ENCODE measurements at places on chromosomes 12 and 14.

DNA sequence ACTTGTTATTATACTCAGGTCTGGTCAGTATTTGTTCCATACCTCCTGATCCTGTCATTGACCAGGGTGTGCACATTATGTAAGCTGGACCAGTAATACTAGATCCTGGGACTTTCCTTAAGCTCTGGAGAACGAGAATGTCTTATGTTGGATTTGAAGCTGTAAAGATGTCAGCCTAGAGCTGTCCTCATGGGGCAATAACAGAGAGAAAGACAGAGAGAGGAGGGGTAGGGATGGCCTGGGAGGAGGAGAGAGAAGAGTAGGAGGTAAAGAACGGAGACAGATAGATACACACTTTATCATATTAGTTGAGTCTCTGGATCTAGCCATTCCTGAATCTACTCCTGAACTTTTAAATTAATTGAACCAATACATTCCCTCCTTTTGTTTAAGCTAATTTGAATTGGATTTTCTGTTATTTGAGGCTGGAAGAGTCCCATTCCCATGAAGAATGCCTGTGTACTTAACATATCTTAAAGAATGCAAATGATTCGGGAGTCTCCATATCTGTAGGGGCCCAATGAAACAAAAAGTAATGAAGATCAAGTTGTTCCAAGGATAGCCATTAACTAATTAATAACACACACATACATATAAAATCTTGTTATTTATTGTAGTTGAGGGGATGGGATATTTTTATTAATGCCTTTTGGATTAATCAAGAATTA, 55.9 kb downstream of the PLEKHA5 start:
- DNase-seq: no peak

DNA sequence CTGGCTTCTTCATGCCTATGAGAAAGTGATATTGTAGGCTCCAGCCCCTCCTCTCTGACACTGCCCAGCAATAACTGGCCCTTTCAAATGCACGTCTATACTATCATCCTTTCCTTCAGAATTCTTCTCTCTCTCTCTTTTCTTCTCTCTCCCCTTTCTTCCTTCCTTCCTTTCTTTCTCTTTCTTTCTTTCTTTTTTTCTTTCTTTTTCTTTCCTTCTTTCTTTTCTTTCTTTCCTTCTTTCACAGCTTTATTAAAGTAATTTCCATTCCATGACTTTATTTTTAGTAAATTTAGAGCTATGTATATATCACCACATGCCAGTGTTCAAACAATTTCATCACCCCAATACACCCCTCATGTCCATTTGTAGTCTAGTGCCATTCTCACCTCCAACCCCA, 302.1 kb downstream of the RPAP3 start:
- DNase-seq: no peak

- DNase-seq: no peak
These were observed 8.1 kb downstream of the STAC3 start for GRCh38 chr12:57242691-57243454.

DNA sequence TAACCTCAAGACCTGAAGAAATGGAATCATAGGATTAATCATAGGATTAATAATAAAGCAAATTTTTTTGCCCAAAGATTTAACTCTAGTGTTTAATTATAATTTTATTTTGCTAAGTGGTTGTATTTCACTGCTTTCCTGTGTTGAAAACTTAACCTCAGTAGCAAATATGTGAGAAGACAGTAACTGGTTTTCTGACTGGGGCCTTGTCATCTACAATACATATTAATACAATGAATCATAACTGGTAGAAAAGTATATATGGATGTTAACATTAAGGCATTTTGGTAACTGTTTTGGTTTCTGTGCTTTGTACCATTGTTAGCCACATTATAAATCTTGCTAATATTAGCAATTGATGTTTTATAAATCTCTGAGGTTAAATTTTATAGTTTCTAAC, 92.2 kb downstream of the ACSS3 start:
- DNase-seq: no peak

DNA sequence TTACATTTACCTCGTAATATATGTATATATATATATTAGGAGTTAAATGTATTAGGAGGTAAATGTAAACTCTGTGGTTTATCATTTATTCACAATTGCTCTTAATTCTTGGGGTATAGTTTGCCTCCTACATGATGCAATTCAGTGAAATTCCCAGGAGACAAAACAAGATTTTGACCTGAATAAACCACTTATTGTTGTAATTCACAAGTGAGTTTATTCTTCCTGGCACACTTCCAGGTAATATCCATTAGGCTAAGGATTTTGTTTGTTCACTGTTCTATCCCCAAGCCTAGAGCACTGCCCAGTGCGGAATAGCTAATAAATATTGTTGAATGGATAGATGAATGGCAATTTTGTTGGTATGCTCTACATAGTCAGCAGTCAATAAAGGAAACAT, 3.0 kb downstream of the SMIM10L1 start:
- no peak for DNase-seq

DNA sequence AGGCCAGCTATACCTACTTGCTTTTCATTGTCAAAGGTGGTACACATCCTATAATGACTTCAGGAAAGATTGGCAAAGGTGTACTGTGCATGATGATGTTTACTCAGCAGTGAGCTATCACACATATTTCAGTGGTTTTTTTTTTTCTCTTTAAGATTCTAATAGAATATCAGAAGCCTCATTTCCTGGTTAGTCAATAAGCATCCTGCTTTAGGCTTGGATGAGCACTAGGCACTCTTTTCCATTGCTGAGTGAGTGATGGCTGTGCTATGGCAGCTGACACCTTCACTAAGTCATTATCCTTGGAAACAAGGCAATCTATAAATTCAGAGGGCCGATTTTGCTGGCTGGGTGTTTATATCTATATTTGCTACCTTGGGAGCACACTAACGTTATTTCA, 161.1 kb upstream of the RASSF8 start:
- no peak for DNase-seq

GRCh38 chr14:105307052-105307727, 6.4 kb upstream of the BRF1 start:
- no peak for DNase-seq

GRCh38 chr14:97369901-97370300, 572.7 kb downstream of the VRK1 start:
- DNase-seq: no peak

- DNase-seq: no peak
These were observed 343.4 kb downstream of the ADAMTS20 start for GRCh38 chr12:43208627-43209026.

GRCh38 chr14:65470404-65470880, 57.9 kb downstream of the FUT8 start:
- no peak for DNase-seq

GRCh38 chr12:131441060-131441396, 269.9 kb upstream of the SFSWAP start:
- no peak for DNase-seq

- no peak for DNase-seq
These were observed 350.4 kb downstream of the BMP4 start for GRCh38 chr14:53606203-53606602.

- no peak for DNase-seq
These were observed 128.2 kb downstream of the KLHL28 start for GRCh38 chr14:44833376-44834060.

- no peak for DNase-seq
These were observed 138.7 kb upstream of the PLEKHA5 start for GRCh38 chr12:18990856-18991255.

DNA sequence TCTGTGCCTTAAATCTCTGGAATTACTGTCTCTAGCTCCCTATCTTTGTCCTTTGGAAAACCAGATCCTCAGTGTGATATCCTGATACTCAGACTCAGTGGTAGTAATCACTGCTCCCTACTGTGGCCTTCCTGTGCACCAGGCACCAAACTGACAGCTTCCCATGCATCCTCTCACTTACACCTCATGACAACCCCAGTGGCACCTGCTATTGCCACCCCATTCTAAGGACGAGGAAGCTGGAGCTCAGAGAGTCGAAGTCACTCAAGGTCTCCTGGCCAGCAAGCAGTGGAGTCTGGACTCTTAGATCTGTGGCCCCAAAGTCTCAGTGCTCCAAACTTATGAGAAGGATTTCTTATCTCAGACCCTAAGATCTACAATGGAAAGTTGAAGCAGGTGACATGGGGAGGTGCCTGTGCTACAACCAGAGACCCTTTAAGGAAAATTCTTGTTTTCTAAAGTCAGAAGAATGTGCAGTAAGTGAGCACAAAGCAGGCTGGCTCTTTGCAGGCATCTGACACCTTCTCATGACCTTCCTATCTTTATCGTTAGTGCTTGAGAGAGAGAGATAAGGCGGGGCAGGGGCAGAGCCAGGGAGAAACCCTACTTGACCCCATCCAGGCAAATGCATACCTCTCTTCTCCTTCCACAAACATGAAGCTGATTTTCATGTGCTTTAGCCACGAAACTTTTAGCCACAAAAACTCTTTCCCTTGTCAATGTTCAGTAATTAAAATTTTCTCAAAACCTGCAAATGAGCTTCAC, 47.1 kb downstream of the CCDC60 start:
- DNase-seq: no peak

GRCh38 chr14:100281286-100282082, 24.8 kb downstream of the SLC25A29 start:
- DNase-seq: no peak

DNA sequence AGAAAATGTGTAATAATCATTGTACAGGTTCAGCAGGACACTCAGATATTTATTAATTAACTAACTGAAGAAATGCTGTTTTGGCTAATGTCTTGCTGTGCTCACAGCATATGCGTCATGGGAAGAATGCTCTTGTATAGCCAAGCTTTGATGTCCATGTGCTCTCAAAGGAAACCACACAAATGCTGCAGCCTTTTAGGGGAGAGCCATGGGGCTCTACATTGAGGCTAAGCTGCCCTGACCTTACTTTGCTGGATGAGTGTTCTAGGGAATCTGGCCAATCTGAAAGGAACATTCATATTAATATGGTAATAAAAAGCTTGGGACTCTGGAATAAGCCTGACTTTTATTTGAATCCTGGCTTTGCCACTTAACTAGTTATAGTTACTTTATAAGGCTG, 9.5 kb upstream of the CRADD start:
- DNase-seq: no peak

DNA sequence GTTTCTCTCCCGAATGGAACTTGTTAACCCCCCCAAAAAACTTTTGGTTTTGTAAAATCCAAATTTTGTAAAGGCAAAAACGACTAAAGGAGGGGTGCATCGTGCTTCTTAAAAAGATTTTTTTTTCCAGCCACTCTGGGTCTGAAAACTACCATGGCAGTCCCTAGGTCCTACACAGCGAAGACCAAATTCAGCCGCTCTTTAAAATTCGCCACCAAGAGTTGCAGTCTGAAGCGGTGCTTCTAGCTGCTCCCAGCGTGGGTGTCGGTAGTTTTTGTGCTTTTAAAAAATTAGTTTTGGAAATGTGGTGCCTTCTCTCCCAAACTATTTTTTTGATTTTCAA, 873 bp upstream of the GSC start:
- no peak for DNase-seq

GRCh38 chr12:65640489-65640901, 183.8 kb upstream of the HMGA2 start:
- DNase-seq: no peak

- no peak for DNase-seq
These were observed 2.1 kb upstream of the PLEK2 start for GRCh38 chr14:67413806-67414769.

- no peak for DNase-seq
These were observed 1.2 kb downstream of the KCNK13 start for GRCh38 chr14:90062822-90063539.

DNA sequence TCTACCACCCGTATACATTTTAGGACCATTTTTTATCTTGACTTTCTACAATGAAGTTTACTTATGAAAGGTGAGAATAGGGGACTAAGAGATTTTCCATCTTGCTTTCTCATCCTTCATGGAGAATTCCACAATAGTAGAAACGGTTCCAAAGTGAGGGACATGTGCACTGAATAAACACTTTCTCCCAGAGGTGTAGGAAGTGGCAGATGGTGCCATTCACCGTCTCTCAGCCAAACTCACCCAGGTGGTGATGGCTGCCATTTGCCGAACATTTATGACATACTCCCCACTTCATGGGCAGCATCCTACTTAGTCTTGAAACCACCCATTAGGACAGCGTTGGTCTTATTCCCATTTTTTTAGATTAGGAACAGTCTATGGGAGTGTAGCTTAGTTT, 540.5 kb downstream of the DIO2 start:
- DNase-seq: no peak

DNA sequence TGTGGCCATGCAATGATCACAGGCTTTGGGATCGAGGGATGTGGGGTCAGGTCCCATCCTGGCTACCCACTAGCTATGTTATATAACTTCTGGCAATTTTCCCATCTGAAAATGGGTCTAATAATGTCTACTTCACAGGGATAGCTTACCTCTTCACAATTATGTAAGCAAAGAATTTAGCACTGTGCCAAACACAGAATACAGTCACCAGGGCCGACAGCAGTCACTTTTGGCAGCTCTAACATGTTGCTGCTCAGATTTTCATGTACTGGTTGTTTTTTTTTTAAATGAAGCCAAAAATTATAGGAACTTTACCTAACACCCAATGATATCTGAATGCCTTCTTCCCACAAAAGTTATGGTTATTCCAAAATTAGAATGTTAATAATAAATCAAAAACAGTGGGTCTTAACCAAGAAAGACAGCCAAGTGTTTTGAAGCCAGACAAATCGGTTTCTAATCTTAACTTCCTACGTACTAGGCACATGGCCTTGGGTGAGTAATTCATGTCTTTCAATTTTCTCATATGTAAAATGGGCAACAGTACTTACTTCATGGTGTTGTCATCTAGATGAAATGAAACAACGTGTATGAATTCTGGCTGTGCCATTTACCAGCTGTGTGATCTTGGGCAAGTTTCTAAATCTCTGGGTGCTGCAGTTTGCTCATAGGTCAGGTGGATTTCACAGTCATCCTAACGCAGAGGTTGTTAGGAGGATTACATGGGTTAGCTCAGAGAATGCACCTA, 13.0 kb upstream of the PCED1B start:
- DNase-seq: no peak

DNA sequence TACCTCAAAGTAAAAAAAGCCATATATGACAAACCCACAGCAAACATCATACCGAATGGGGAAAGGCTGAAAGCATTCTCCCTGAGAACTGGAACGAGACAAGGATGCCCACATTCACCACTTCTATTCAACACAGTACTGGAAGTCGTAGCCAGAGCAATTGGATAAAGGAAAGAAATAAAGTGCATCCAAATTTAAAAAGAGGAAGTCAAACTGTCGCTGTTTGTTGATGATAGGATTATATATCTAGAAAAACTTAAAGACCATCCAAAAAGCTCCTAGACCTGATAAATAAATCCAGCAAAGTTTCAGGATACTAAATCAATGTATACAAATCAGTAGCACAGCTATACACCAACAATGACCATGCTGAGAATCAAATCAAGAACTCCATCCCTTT, 5.2 kb downstream of the NDUFA12 start:
- no peak for DNase-seq

DNA sequence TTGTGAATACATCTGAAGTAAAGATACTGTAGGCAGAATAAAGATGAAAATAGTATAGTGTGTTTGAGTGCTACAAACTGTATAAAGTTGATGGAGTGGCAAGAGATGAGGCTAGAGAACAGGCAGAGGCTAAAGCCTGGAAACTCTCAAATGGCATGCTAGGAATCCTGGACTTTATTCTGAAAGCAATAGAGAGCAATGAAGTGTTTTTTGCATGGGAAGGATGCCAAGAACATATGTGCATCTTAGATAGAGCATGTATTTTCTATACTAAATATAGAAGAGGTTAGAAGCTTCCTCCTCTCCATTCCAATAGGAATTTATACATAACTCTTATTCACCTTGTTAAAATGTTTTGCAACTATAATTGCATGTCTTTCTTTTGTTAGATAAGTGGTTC, 86.3 kb upstream of the TMTC2 start:
- no peak for DNase-seq
